ENCODE measurements at places on chromosomes 2 and 18.

- DNase-seq, result no peak
Measured at GRCh38 chr18:12044591-12044990, 49.1 kb upstream of the ANKRD62 start.

DNA sequence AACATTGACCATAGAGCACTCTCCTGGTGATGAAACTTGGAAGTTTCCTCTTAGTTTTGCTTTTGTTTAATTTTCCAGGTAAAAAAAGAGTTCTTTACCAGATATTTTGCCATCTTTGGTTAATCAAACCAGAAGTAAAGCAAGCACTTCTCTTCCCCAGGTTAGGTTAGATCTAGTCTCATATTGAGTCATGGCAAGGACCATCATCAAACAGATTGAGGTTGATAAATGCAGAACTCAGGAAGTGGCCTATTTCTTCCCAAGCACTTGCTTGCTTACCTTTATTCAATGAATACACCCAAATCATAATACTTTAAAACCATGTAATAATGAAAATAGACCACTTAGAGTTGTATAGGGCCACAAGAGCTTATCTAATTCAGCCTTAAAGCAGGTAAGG, 23.4 kb downstream of the DNAH6 start:
- no peak for DNase-seq

- no peak for DNase-seq
Measured at GRCh38 chr2:205932861-205933260, 153.1 kb downstream of the INO80D start.

- DNase-seq, result peak; percentile 28
Measured at GRCh38 chr2:42618972-42619371, 50.5 kb downstream of the MTA3 start.

DNA sequence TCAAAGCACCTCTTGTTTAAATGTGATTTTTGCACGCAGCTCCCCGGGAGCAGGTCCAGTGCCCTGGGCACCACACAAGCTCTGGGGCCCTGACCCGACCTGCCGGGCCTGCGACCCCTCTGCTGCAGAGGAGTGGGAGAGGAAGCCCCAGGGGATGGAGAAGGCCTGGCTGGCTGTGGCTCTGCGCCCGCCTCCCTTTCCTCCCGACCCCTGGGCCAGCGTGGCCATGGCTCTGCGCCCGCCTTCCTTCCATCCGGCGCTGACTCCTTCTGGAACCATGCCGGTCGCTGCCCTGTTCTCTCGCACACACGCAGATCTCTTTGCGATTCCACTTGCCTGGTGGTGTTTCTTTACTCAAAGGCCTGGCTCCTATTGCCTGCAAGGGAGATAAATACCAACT, 166.5 kb upstream of the SALL3 start:
- no peak for DNase-seq

- DNase-seq, result peak; percentile 20
Measured at GRCh38 chr2:163752267-163752666, 16.5 kb upstream of the FIGN start.

DNA sequence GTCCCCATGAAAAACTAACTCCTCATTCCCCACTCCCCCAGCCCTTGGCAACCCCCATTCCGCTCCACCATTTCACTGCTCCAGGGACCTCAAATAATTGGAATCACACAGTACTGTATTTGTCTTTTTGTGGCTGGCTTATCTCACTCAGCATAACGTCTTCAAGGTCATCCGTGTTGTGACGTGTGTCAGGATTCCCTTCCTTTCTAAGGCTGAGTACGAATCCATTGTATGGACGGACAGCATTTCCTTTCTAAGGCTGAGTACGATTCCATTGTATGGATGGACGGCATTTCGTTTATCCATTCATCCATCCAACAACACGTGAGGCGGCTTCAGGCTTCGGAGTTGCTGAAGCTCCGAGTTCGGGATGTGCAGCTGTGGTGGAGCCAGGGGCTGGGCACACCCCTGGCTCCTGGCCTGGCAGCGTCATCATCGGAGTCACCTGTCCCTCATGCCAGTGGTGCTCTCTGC, 1.2 kb upstream of the ASB1 start:
- no peak for DNase-seq

DNA sequence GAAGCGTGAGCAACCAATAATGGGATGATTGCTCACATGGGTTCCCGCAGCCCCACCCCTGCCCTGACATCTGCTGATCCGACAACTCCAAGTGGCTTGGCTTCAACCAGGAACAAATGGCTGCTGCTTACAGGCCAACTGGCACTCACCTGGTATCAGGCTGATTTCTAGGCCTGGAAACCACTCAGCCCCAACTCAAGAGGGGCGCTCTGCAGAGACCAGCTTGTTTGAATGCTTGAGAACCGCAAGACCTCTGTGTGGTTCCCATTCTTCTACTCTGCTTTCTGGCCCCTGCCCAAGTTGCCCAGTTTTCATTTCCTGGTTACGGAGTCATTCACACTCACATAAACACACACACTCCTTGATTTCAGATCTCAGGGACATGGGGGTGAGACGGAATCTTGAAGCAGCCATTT, 52.0 kb downstream of the TNP1 start:
- peak; percentile 77 for DNase-seq

DNA sequence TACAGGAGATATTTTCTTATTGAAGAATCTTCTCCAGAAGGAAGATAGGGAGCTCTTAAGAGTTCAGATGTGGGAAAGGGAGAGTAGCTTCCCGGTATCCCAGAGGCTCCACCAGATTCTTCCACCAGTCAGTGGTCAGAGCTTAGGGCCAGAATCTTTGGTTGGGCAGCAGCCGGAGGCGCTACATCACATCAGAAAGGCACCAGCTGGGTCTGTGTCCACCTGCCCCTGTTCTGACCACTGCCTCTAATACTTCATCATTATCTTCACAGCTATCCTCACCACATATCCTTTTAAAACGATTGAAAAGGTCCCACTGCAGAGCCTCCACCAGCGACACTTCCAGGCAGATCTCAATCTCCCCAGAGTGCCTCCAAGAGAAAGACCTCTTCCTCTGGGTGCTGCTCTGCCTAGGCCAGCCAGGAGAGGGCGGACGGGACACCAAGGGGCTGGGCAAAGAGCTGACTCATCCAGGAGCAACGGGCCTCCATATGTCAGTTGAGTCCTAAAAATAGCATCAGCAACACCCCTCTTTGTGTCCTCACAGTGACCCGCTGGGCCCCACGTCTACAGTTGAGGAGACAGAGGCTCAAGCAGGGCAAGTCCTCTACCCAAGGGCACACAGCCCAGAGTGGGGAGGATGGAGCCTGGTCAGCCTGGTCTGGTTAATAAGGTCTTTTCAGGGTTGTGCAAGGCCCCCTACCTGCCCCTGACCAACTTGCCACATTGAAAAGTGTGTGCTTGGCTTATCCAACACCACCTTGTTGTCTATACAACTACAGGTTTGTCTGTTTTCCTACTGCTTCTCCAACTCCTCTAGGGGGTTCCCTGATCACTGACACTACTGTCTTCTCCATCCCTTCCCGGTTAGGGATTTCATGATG, 81.2 kb downstream of the ADD2 start:
- DNase-seq, result peak; percentile 69

- DNase-seq, result no peak
Measured at GRCh38 chr2:11987151-11987550, 240.7 kb downstream of the LPIN1 start.

- DNase-seq, result peak; percentile 45
Measured at GRCh38 chr18:6785001-6785400, 55.5 kb downstream of the ARHGAP28 start.

DNA sequence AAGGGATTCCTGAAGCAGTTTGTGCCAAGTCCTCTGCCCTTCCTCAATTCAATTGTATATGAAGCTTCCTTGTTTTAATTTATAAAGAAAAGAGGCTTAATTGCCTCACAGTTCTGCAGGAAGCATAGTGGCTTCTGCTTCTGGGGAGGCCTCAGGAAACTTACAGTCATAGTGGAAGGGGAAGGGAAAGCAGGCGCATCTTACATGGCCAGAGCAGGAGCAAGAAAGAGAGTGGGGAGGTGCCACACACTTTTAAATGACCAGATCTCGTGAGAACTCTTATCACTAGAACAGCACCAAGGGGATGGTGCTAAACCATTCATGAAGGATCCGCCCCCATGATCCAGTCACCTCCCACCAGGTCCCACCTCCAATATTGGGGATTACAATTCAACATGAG, 114.2 kb downstream of the SGPP2 start:
- DNase-seq, result no peak

GRCh38 chr2:64646007-64646880, 7.5 kb downstream of the SERTAD2 start:
- DNase-seq, result peak; percentile 87

DNA sequence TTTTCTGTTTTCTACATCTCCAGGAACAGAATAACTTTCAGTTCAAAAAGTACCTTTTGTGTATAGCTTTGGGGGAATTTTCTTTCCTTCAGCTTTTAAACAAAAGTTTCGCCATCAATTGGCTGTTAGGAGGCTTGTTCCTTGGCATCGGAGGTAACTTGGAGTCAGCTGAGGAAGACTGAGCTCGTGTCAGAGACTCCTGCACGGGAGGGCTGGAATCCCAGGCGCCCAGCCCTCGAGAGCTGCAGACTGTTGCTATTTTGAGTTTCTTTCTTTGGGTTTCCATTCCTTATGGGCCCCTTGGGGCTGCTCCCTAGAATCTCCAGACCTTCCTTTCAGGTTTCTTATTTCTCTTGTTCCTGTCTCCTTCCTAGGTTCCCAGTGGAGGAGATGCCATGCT, 8.1 kb downstream of the EMILIN2 start:
- DNase-seq, result no peak

DNA sequence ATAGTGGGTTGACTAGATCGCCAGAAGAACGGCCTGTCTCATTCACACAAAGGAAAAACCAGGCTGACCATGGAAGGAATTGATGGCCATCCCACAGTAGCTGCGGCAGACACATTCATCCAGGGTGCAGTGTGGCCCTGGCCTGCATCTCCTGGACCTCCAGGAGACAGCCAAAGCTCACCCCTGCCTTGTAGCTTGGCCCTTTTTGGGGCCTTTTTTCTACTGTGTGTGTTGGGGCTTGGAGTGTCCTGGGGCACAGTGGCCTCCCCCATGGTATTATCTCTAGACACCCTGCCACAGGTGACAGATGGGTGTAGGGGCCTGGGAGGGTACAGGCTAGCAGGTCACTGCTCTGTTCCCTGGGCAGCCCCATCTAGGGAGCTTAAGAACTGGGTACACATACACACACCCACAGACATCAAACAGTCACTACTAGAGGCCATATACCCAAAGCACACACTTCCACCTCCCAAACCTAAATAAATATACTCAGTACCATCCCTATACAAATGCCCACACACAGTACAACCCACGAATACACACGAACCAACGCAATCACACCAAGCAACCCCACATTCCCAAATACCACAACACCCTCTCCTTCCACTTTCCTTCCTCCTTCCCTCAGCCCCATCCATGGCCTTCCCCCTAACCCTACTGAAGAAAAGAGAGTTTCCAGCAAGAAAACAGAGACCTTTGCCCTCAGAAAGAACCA, 8.6 kb downstream of the EN1 start:
- no peak for DNase-seq

GRCh38 chr2:136248242-136248641, 130.3 kb upstream of the CXCR4 start:
- DNase-seq, result peak; percentile 61

DNA sequence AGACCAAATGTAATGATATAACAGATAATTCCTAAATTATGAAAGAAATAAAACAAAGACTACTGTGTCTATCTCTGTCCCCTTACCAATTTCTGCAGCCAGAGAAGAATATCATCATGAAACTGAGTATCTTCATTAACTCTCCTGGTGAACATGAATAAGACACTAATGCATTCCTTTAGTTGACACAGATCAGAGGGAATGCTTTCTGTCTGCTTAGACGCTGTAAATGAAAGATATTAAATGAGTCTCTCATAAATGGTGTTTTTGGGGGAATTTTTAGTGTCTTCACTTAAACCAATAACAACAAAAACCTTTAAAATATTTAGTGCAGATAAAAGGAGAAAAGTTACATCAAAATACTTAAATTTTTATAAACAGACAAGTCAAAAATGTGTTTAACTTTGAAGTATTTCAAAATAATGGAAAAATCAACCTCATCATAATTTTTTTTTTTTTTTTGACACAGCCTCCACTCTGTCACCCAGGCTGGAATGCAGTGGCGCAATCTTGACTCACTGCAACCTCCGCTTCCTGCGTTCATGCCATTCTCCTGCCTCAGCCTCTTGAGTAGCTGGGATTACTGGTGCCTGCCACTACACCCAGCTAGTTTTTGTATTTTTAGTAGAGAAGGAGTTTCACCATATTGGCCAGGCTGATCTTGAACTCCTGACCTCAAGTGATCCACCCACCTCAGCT, 16.0 kb downstream of the EPG5 start:
- DNase-seq, result peak; percentile 66

DNA sequence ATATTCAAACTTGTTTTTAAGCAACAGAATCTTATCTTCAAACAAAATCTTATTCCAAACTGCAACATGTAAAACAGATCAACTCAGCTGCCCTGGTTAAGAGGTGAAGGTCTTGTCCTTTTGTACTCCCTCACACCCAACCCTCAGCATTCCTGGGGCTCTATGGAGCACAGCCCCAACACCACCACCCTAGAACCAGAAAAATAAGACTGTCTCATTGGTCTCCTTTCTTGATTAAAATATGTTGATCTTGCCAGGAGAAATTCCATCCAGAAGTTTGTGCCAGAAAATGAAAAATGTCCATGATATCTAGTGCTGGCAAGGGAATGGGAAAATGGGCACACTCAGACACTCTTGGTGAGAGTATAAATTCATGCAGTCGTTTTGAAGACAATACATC, 62.1 kb upstream of the TMEM17 start:
- no peak for DNase-seq

GRCh38 chr2:190947711-190948251, 66.2 kb downstream of the STAT1 start:
- DNase-seq, result peak; percentile 82

DNA sequence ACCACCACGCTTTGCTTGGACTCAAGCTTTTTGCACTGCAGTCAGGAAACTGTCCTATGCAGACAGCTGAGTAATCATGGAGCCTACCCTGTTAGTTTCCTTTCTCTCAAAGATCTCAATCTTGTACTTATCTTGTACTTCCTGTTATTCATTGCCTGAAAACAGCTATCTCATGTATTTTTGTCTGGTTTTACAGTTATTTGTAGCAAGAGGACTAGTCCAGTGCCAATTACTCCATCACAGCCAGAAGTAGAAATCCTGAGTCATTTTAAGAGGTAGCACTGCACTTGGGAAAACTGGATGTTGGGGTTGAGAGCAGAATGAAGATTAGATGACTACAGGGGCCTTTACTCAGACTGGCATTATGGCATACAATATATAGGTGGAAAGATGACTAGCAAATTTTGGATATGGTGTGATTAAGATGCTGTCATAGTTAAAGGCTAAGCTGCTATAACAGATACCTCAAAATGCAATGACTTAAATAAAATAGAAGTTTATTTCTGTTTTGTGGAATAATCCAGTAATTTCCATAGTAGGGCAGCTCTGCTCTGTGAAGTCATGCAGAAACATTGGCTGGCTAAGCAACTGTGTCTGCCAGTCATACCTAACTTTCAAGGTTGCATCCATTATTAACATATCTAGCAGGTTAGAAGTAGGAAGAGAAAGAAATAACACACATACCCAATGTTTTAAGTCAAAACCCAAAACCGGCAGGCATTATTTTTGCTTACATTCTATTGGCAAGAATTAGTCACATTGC, 21.1 kb upstream of the CHMP3 start:
- peak; percentile 4 for DNase-seq

- DNase-seq, result no peak
Measured at GRCh38 chr2:20632446-20632990, 18.4 kb downstream of the HS1BP3 start.

GRCh38 chr18:11118051-11118766, 31.2 kb downstream of the PIEZO2 start:
- no peak for DNase-seq
